HFFc6 (cell line): ENCODE measurements at places on chromosomes 7 and 10. TPM values are rescaled to one million over a fixed set of nuclear protein-coding genes. Genes with fewer than 3 reads are reported as not detected.

PTPN20 gene
- total RNA-seq = not detected in 3 replicates

CRYGN gene
- not detected in 2 replicates for total RNA-seq

ZNF12 gene
- total RNA-seq = 13.4 and 15.6 TPM in 2 replicates

IFRD1 gene
- total RNA-seq = 27.1 to 34.8 TPM (median 29.1 TPM) in 3 replicates

PKD2L1 gene
- not detected in 3 replicates for total RNA-seq

TSPAN15 gene
- 2.0 to 3.3 TPM (median 2.0 TPM) in 3 replicates for total RNA-seq
